ENCODE measurements at places on chromosomes 5 and 9. TPM values are rescaled to one million over a fixed set of nuclear protein-coding genes. Genes with fewer than 3 reads are reported as not detected.
A peak's percentile ranks its signal among the peaks of the same experiment; 100 is the strongest.

KLF9 gene
- total RNA-seq = 5.9 TPM

BAAT gene
- not detected for total RNA-seq

NR2F1-AS1 gene
- total RNA-seq = 6.0 TPM

HARS2 gene
- total RNA-seq = 53.0 TPM

DNA sequence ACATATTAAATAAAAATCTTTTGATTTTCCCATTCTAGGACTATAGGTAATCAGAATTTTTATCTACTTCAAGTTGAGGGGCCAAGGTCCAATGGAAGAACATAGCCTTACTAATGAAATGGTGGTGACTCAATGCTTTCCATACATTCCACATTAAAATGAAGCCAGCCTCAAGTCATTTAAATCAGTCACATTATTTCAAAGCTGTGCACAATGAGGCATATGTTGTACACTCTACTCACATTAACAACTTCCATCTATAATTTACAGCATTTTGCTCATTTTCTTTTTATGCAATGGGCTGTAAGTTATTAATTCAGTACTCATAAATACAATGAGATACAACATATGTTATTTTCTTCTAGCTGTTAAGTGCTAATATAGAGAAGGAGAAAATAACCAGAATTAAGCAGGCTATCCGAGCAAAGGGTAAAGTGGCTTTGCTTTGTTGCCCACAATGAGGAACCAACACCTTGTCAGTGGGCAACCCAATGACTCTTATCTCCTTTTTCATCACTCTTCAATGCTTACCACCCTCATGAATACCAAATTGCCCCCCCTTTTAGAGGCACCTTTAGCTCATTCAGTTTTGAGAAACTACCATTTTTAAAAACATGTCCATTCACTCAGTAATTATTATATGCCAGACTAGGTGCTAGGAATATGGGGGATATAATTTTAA lies 52.4 kb downstream of the TTLL11 start:
- no peak for DNase-seq

DNA sequence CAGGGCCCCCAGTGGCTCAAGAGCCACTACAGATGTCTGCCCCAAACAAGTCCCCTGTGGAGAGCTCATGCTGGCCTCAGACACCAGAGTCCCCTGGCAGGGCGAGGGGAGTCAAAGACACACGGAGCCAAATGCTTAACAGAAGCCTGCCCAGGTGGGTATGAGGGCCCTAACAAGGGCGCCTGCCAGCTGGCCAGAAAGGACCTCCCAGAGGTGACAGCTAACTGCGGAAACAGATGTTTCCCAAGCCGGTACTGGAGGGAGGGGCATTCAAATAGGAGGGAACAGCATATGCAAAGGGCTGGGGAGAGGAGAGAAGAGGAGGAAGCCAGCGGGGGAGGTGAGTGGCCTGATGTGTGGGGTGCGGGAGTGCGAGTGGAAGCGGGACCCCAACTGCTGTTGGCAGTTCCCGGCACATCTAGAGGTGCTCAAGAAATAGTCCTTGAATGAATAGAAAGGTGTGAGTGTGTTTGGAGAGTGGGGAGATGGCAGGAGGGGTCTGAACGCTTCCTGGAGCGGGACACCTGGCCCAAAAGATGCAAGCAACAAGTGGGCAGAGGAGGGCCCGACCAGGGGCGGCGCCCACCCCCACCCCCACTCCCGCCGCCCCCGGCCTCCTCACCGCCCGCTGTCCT lies 824 bp downstream of the MXD3 start:
- peak; percentile 51 for DNase-seq

GRCh38 chr5:58922461-58923171 lies 339.7 kb downstream of the RAB3C start:
- no peak for DNase-seq

DNA sequence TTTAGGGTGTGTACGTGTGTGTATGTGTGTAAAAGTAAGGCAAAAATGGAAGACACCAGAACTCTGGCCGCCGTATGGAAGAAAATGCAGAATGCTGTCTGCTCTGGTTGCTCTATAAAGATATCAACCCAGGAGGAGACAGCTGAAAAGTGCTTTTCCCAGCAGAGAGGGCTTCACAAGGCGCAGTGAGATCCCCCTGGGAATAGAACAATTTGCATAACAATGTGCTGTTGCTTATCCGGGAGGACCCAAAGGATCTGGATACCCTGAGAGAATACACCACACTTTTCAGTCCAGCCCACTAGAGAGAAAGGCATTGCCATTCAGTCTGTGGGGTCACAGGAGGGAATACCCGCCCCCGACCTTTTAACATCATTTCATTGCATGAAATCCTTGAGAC lies 230.6 kb downstream of the EBF1 start:
- no peak for DNase-seq

- no peak for DNase-seq
These were observed 9.6 kb upstream of the KIF27 start for GRCh38 chr9:83930881-83931280.

DNA sequence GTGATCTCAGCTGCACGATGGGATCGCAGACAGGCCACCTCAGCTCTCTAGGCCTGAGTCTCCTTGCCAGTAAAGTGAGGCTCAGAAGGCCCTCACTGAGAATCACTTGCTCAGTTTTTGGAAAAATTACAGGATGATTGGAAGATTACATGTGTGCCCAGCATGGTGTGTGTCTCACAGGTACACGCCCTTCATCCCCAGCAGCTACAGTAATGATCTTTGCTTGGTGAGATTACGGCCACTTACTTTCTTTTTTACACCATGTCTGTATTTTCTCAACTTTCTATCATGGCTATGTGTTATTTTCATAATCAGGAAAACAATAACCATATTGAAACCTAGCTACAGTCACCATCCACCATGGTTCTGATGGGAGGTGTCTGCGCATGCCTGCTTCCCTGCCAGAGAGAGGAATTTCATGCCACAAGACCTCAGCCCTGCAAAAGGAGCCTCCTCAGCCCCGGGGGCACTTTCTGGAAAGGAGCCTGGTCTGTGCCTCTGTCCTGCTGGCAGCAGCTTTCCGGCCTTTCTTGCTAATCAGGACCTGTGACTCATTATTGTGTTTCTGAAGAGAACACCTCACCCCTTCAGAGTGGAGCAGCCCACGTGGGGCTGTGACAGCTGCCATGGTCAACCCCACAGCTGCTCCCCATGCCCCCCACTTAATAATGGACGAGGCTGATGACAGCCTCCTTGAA lies 64.2 kb upstream of the OLFM1 start:
- no peak for DNase-seq

DNA sequence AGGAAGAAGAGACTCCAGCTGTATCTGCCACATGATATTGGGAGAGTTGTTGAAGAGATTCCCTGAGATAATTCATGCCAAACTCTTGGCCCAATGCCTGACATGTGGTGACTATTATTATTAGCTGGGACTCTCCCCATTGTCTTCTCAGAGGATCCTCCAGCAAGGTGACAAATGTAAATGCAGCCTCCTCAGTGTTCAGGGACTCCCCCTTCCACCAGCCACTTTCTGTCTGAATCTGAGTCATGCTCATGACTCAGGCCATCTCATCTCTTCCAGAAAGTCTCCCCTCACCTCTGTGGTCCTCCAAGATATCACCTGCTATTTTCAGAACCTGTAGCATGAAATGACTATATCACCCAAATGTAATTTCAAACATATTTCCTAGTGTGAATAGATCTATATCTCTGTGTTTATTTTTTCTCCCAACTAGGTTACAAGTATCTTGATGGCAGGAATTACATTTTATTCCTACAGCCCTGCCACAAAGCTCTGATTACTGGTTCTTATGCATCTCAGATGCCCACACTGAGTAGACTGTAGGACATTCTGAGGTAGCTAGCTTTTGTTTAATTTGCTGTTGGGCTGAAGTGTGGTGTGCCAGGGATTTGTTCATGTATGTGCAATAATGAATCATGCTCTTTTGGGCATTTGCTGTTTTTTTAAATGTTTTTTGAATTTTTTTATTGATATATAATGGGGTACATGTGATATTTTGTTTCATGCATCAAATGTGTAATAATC lies 126.6 kb upstream of the IL12B start:
- peak; percentile 69 for DNase-seq

DNA sequence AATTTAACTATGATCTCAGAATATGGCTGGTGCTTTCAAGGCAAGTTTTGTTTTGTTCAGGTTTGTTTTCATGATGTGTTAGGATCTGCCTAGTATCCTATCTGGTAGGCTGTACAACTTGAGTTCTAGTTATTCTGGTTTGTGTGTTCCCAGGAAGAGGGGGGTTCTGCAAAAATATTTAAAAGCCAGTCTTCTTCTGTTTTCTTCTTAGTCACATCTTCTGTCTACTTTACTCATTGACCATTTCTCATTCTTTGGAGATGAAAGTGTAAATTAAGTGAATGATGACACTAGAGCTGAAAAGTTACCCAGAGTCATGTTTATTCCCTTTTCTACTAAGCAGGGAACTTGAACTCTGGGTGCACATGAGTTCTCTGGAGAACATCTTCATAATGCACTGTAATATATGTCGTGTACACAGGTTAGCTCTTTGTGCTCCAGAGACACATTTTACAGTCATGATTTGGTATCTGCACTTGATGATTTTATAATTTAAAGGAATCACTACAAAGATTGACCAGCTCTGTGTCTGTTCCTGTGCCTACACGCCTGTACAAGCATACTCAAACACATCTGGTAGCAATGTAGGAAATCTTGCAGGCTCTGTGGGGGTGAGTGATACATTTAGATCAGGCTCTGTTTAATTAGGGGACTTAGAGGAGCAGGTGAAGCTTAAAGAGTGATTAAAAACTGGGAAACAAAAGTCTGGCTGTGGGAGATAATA lies 5.0 kb downstream of the SMAD5 start:
- DNase-seq = no peak

GRCh38 chr5:141258464-141258863 lies 13.3 kb downstream of the PCDHB15 start:
- DNase-seq = no peak

DNA sequence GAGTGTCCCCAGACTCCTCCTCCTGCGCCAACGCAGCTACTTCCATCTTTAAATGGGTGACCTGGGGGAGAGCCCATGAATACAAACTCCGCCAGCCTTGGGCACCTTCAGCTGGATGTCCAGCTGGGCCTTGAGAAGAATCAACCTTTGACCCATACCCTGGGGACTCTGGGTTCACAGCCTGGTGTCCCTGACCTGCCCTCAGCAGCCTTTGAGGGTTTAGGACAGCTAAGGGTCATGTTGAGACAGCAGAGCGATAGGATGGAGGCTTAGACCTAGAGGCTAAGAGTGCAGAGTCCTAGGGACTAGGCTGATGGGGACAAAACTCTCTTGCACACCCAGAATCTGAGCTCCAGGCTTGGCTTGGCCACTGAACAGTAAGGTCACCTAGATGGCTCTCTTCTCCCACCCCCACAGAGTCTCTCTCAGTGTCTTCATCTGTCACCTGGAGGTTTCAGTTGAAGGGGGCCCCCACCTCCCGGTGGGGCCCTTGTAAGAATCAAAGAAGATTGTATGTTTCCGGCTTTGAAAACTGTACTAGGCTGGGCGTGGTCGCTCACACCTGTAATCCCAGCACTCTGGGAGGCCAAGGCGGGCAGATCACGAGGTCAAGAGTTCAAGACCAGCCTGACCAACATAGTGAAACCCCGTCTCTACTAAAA lies 6.7 kb upstream of the AQP3 start:
- DNase-seq = no peak

DNA sequence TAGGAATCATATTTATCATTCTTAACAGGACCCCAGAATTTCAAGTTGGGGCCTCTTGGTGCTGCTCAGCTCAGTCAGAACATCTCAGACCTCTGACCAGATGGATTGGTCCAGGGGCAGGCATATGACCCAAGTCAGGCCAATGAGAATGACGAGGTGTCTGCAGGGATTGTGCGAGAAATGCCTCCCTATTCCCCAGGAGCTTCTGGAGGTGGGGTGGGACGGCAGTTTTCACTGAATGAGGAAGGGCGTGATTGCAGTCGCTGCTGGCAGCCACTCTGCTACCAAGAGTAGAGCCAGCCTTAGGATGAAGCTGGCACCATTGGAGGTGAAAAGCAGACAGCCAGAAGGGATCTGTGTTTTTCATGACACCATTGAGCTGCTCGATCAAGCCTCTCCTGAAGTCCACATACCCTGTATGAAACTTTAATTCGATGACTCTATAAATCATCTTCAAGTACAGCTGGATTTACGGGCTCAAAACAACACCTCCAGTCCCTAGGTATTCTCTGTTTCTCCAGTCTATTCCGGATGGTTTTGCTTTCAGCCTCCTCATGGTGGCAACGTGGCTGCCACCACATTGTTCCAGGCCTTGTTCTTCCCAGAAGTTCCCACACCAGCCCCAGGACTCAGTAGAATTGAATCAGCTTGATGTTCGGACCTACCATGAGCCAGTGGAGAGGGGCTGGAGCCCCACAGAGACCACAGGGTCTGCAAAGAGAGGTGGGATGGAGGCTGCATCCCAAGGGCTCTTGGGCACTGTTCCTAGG lies 70.2 kb upstream of the ADAMTS2 start:
- peak; percentile 39 for DNase-seq

DNA sequence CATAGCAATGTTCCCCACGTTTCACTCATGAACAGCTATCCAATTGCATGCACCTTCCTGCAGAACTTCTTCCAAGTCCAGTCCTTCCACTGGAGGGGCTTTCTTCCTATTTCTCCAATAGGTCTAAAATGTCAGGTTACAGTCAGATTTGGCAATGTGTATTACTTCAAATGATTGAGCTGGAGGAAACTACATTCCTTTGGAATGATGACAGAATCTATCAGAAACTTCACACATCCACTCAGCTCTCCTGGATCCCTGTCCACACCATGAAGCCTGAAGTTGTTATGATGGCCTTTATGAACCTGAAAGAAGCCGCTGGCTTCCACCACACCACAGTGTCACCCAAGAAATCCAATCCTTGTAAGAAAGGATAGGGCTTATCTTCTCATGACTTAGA lies 32.2 kb downstream of the FBXW2 start:
- no peak for DNase-seq

GRCh38 chr9:38163518-38163917 lies 94.5 kb upstream of the SHB start:
- DNase-seq = no peak

- peak; percentile 72 for DNase-seq
These were observed 638.6 kb downstream of the SEMA5A start for GRCh38 chr5:8907168-8907868.

Measured in SJSA1 (cell line).